A673 (cell line): ENCODE measurements at places on chromosomes 3 and 15. TPM values are rescaled to one million over a fixed set of nuclear protein-coding genes. Genes with fewer than 3 reads are reported as not detected.
A peak's percentile ranks its signal among the peaks of the same experiment; 100 is the strongest.

Gene MEIS2
- total RNA-seq, result 9.3 and 11.7 TPM in 2 replicates

Gene LYZL4
- not detected in 2 replicates for total RNA-seq

Gene TIMP4
- total RNA-seq, result 10.2 and 13.3 TPM in 2 replicates

Gene ATP8B4
- 0.30 and 0.66 TPM in 2 replicates for total RNA-seq

Gene BHLHE40
- 3.0 and 3.5 TPM in 2 replicates for total RNA-seq

Gene NR1I2
- not detected in 2 replicates for total RNA-seq

Gene ROBO1
- 67.6 TPM in 2 replicates for total RNA-seq

Gene RUVBL1
- 153 and 156 TPM in 2 replicates for total RNA-seq

Gene KBTBD8
- 1.7 and 2.0 TPM in 2 replicates for total RNA-seq

Gene SERPINI2
- not detected in 2 replicates for total RNA-seq

Gene HIGD2B
- total RNA-seq, result not detected in 2 replicates

Gene WDR93
- not detected in 2 replicates for total RNA-seq

DNA sequence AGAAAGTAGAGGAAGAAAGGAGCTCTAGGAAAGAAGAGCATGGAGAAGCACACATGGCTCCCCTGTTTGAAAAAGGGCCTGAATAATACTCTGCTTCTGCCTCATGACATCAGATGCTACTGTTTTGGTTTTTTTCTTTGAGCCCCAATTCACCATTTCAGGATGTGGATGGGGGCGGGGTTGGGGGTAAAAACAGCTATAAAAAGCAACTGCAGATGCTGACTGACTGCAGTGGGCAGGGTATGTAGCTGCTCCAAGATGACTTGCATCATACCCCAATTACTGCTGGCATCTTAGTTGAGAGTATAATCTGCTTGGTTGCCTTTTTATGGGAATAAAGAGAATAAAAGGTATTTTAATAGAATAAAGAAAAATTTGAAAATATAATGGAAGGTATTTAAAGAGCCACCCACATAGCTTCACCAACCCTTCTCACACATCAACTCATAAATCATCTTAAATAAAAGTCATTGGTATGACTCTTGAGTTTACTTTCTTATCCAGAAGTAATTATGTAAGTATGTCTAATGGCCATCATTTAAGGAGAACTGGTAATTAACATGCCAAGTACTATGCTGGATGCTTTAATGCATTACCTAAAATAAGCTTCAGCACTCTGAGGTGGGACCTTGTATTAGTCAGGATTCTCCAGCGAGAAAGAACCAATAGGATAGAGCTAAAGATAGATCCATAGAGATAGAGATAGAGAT is 36.4 kb upstream of the TMEM45A start:
- no peaks in the 10 kb centered on the region for H3K36me3 ChIP-seq
- no peak for DNase-seq
- no peaks in the 10 kb centered on the region for H3K27me3 ChIP-seq
- H3K4me3 ChIP-seq, result no peak overlapping the region
- no peaks in the 10 kb centered on the region for H3K4me1 ChIP-seq

GRCh38 chr15:72082176-72082575 is 35.8 kb downstream of the MYO9A start:
- no peaks in the 10 kb centered on the region for H3K36me3 ChIP-seq
- DNase-seq, result no peak
- no peaks in the 10 kb centered on the region for H3K4me1 ChIP-seq
- no peak overlapping the region for H3K4me3 ChIP-seq

- no peak for DNase-seq
- no peak overlapping the region for H3K4me3 ChIP-seq
- H3K27ac ChIP-seq, result no peak overlapping the region
- no peaks in the 10 kb centered on the region for H3K36me3 ChIP-seq
- H3K4me1 ChIP-seq, result peaks cover 2% of the 10 kb centered on the region
Observed at GRCh38 chr3:23756206-23756840, 49.4 kb upstream of the UBE2E1 start.

GRCh38 chr3:21158861-21159542 is 592.0 kb downstream of the ZNF385D start:
- no peaks in the 10 kb centered on the region for H3K27me3 ChIP-seq
- H3K4me3 ChIP-seq, result no peak overlapping the region
- DNase-seq, result no peak
- H3K27ac ChIP-seq, result no peak overlapping the region

DNA sequence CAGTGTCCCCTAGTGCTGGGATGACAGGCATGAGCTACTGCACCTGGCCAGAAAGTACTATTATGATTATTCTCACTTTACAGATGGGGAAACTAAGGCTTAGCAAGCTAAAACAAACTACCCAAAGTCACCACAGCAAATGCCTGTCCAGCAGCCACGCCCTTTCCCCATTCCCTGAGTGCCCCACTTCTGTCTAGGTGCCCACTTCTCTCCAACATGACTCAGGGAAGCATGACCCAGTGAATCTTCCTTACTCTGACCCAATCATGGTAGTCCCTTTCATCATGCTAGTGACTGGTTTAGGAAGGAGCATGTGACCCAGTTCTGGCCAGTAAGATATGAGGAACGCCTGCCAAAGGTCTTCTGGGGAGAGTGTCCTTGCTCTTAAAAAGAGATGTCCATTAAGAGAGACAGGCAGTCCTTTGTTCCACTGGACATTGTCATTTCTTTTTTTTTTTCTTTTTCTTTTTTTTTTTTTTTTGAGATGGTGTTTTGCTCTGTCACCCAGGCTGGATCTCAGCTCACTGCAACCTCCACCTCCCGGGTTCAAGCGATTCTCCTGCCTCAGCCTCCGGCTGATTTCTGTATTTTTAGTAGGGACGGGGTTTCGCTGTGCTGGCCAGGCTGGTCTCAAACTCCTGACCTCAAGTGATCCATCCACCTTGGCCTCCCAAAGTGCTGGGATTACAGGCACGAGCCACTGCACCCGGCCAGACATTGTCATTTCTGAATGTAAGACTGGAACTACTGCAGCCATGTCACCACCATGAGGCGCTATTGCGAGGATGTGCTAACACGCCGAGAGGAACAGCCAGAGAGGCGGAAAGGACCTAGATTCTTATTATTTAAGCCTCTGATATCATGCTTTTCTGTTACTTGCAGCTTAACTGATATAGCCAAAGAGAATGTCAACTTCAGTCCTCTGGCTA is 19.8 kb downstream of the MEGF11 start:
- H3K36me3 ChIP-seq, result no peaks in the 10 kb centered on the region
- H3K27ac ChIP-seq, result no peak overlapping the region
- H3K4me1 ChIP-seq, result no peaks in the 10 kb centered on the region

DNA sequence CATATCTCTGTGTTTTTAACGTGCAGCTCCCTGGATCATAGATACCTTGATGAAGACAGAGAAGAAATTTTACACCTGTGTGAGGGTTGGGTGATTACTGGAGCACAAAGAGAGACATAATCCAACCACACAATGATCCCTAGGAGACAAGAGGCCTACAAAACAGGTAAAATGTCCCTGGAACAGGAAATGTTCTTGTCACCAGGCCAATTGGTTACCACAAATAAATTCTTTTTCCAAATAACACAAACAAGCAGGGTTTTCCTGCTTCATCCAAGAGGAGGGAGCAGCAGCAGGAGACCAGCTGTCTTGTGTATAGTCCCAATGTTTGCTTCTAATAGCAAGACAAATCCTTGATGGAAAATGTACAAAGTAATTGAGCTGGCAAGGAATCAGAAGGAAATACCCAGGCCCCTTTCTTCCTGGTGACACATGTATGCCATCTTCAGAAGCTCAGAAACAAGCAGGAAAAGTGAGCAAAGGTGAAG is 1.4 kb downstream of the MGLL start:
- DNase-seq, result no peak
- H3K27ac ChIP-seq, result no peak overlapping the region
- peaks cover 15% of the 10 kb centered on the region for H3K4me1 ChIP-seq
- H3K27me3 ChIP-seq, result peaks cover 27% of the 10 kb centered on the region
- no peak overlapping the region for H3K4me3 ChIP-seq

DNA sequence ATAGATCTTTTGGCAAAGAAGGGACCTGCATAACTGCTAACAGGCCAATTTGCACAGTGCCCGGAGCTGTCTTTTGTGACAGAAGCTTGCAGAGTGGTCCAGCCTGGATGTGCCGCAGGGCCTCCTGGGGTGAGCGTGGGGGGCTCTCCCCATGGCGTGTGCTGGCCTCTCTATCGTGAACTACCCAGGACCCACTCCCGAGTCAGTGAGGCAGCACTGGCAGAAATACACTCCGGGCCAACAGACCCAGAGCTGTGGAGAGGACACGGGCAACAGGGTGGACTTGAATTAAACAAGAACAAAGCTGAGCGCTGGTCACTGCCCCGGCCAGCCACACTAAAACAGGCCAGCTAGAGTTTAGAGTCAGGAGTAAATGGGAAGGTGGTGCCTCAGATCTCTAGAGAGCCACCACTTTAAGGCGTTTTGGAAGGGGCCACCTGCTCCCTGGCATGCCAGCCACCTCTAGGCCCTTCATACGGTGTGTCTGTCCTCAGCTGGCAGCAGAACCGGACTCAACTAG is 152.1 kb downstream of the KLF13 start:
- no peaks in the 10 kb centered on the region for H3K36me3 ChIP-seq
- no peak overlapping the region for H3K27ac ChIP-seq

DNA sequence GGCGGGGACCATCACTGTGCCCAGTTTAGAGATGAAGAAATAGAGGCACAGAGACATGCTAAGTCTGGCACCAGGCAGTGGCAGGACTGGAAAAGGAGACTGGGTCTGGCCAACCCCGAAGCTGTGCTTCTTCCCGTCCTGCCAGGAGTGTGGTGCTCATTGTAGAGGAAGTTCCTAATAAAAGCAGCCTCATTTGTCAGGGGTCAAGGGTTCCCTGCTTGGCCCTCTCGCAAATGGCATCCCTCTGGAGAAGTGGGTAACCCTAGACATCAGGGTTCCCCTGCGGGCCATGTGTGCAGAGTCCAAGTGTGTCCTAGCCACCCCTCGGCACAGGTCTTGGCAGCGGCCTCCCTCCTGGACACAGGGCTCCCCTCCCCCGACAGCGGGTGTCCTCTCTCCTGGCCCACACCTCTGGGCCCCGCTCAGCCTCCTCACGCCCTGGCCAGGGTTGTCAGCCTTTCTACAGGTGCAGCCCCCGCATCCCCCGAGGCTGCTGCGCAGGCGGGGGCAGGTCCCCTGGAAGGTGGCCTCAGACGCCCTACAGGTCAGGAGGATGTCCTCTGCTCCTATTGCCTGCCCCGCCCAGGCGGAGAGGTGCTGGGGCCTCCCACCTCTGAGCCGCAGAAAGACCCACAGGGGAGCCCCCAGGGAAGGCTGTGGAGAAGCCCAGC is 61.8 kb upstream of the PRR20G start:
- DNase-seq, result no peak
- no peaks in the 10 kb centered on the region for H3K36me3 ChIP-seq
- no peaks in the 10 kb centered on the region for H3K4me1 ChIP-seq
- no peak overlapping the region for H3K27ac ChIP-seq

GRCh38 chr3:138675393-138675792 is 66.8 kb downstream of the FAIM start:
- no peak overlapping the region for H3K4me3 ChIP-seq
- H3K27me3 ChIP-seq, result no peaks in the 10 kb centered on the region
- H3K36me3 ChIP-seq, result peaks cover 15% of the 10 kb centered on the region
- H3K4me1 ChIP-seq, result no peaks in the 10 kb centered on the region
- no peak overlapping the region for H3K27ac ChIP-seq

- no peak for DNase-seq
- H3K27me3 ChIP-seq, result no peaks in the 10 kb centered on the region
Observed at GRCh38 chr15:63118854-63119253, 2.8 kb upstream of the LACTB start.

- H3K4me1 ChIP-seq, result peaks cover 36% of the 10 kb centered on the region
- H3K4me3 ChIP-seq, result no peak overlapping the region
- no peaks in the 10 kb centered on the region for H3K27me3 ChIP-seq
Observed at GRCh38 chr3:136938334-136938733, 19.4 kb upstream of the IL20RB start.

- no peaks in the 10 kb centered on the region for H3K36me3 ChIP-seq
- DNase-seq, result no peak
- no peaks in the 10 kb centered on the region for H3K4me1 ChIP-seq
- H3K27me3 ChIP-seq, result peaks cover 58% of the 10 kb centered on the region
Observed at GRCh38 chr3:107897471-107898061, 193.3 kb downstream of the CD47 start.

DNA sequence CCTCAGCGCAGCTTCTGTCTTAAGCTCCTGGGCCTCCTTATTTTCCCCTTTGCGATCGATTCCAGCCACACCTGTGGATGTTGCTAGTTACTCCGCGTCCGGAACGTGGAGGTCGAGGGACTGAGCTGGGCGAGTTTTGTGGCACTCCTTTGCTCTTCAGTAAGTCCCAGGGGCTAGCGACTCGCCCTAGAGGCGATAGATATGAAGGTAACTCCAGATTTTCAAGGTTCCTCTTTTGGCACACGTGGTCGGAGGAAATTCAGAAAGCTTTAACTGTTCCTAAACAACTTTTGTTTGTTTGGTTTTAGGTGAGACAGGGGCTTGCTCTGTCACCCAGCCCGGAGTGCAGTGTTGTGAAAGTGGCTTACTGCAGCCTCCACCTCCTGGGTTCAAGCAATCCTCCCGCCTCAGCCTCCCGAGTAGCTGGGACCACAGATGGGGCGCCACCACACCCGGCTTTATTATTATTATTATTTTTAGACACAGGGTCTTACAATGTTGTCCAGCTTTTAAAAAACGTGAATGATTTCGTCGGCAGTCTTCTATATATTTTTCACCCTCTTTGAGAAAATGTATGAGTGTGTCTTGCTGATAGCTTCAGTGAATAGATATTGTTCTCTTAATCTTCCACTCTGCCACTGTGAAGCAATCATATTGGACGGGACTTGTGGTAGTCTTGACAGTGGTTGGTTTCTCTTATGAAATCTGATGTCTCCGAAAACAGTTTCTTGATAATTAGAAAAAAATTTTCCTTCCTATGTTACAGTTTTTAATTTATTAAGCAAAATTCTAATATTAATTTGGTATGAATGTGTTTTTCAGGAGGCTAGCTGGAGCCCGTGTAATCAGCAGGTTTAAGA is 785 bp downstream of the MFSD1 start:
- H3K4me1 ChIP-seq, result no peaks in the 10 kb centered on the region
- DNase-seq, result no peak
- H3K4me3 ChIP-seq, result peak overlapping the region; percentile 91
- H3K36me3 ChIP-seq, result no peaks in the 10 kb centered on the region
- H3K27ac ChIP-seq, result peak overlapping the region; percentile 56

DNA sequence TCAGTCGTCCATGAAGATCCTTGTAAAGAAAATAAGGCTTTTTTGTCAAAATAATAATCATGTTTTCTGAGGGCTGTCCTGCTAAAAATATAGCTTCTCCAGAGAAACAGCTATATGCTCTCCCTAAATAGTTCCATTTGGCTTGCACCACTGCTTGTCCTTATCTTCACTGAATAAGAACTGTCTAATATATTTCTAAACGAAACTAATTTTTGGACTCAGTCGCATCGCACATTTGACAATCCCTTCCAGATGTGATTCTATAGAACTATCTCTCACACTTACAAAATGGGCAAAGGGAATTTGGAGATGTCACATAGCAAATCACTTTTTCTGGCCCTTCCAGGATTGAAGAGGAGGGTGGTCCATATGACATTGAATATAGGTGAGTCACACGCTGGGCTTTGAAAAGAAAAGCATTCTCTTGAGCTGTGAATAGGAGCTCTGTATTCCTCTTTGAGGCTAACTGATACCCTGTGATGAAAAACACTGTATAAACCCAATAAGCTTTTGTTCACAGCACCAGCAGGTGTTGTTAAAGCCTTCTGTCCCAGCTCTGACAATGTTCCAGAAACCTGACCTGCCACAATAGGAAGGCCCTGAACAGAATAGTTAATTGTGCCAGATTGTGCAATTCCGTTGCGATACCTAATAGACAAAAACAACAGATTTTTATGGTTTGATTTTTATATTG is 1144.2 kb downstream of the ROBO2 start:
- DNase-seq, result no peak
- no peaks in the 10 kb centered on the region for H3K4me1 ChIP-seq
- no peaks in the 10 kb centered on the region for H3K27me3 ChIP-seq
- H3K4me3 ChIP-seq, result no peak overlapping the region
- no peak overlapping the region for H3K27ac ChIP-seq
